NCI-H526 (cell line): ENCODE measurements at places on chromosomes 3 and 15.
A peak's percentile ranks its signal among the peaks of the same experiment; 100 is the strongest.

DNA sequence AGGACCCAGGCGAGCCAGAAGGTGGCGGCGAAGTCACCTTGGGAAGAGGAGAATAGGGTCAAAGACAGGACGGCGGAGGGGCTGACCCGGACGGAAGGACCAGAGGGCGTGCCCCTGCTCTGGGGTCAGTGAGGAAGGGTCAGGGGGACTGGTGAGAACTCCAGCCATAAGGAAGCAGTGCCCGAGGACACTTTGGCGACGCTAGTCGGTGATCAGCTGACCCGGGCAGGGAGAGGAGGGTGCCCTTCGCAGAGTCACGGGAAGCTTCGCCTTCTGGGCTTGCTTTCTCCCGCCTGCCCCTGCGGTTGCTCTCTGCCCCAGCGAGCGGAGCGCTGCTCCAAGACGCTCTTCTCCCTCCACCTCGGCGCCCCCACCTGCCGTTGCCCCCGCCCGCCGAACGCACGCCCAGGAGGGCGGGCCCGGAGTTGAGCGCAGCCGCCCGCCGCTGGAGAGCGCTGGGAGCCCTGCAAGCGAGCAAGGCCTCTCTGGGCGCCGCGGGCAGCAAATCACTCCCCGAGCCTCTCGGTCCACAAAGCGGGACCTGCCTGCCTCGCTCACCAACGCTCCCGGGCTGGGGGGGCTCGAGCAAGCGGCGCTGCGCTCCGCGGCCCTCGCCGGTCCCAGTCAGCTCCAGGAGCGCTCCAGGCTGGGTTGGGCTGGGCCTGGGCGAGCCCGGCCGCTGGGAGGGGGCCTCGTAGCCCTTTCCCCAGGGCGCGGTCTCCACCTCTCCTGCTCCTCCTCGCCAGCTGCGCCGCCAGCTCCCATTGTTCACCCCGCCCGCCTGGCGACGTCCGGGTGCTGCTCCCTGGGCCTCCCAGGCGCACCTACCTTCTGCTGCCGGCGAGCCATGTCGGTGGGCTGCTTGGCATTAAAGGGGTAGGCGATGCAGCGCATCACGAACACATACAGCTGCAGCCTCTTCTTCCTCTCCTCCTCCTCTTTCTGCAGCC lies 1.2 kb downstream of the CADPS start:
- DNase-seq: peak; percentile 88

DNA sequence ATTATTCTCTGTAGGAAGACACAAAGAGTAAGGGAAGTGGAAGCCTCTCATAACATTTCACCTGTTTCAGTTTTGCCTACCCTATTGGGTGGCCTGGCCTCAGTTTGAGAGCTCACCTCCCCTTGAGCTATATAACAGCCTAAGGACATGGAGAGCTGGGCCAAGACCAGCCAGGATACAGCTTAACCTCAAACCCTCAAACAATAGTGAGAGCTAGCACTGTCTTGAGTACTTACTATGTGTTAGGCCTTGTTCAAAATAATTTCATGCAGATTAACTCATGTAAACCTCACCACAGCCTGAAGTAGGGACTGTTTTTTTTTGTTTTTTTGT lies 15.0 kb upstream of the TBL1XR1 start:
- no peak for DNase-seq

GRCh38 chr3:146033950-146034349 lies 127.0 kb downstream of the PLOD2 start:
- no peak for DNase-seq

DNA sequence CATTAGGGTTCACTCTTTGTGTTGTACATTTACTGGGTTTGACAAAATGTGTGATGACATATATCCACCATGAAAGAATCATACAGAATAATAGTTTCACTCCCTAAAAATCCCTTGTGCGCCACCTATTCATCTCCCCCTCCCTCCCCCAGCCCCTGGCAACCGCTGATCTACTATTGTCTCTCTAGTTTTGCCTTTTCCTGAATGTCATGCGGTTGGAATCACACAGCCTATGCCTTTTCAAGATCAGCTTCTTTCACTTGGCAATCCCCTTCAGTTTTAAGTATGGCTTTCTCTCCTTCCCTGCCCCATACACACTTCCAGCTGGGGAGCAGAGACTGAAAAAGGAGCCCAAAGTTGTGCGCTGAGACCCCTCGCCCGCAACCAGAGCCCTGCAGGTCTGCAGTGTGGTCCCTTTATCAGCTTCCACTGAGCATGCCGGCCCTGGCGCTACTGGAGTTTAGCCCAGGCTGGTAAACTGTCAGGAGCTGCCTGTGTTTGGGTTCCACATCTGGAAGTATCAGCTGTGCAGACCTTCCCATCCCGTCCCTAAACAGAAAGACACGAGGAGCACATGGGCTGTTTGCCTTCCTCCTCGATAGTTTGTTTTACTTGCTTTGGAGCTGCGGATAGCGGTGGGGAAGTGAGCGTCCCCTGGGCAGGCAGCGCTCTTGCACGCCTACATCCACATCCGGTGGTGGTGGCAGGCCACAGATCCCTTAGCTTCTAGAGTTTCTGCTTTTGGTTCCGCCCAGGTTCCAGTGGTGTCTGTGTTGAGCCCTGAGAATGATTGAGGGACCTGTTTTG lies 12.3 kb downstream of the BOC start:
- DNase-seq: no peak

DNA sequence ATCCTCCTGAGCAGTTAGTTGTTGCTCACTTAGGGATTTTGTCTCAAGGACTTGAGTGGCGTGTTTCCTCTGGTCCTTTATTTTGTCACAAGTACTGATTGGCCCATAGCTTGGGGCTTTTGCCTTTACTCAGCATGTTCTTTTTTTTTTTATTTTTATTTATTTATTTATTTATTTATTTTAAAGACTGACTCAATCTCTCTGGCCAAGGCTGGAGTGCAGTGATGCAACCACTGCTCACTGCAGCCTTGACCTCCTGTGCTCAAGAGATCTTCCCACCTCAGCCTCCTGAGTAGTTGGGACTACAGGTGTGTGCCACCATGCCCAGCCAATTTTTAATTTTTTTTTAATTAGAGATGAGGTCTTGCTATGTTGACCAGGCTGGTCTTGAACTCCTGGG lies 223.9 kb upstream of the TPM1 start:
- no peak for DNase-seq

- DNase-seq: peak; percentile 91
Observed at GRCh38 chr3:40524568-40525285, at the start of gene ZNF621. Gene ZNF621, plus strand, starts transcription at chr3:40524960. Its CDS starts 881 bp downstream, at chr3:40525841.

- DNase-seq: no peak
Observed at GRCh38 chr3:126910231-126910630, 72.7 kb upstream of the PLXNA1 start.

- no peak for DNase-seq
Observed at GRCh38 chr15:44231842-44232241, 36.8 kb upstream of the FRMD5 start.

- peak; percentile 59 for DNase-seq
Observed at GRCh38 chr3:149280671-149281349, 52.6 kb downstream of the TM4SF18 start.

- no peak for DNase-seq
Observed at GRCh38 chr3:34367521-34367920, 569.1 kb downstream of the PDCD6IP start.

GRCh38 chr3:177367788-177368187 lies 170.5 kb upstream of the TBL1XR1 start:
- DNase-seq: no peak

DNA sequence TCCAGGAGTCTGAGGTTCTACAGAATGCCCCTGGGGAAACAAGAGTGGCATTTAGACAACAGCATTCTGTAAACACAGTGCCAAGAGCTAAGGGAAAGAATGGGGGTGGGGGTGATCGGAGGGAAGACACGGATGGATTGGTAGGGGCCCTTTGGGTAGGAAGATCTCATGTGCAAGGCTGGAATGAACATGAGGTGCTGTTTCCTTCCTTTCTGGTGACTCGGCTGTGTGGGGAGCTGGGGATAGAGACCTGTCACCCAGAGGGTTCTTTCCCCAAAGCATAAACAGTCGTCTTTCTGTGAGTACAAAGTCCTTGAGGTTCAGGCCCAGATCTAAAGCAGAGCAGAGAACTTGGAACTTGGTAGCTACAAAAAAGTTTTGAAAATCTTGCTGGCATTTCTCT lies 11.7 kb downstream of the TPM1 start:
- DNase-seq: peak; percentile 24

DNA sequence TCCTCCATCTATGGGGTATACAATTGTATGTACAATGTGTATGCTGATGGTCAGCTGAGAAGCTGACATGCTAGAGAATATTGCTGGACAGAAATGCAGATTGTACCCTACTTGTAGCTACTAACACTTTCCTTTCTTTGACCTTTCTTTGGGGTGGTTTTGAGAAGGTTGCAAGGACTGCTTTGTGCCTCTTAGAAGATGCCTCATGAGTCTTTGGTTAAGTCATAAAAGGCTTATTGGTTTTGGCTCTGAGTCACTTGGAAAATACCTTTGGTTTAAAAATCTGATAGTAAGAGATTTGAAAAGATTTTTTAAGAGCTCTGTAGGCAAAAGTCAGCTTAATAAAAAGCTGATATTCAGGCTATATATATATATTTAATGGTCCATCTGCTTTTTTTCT lies 71.5 kb downstream of the ZMAT3 start:
- DNase-seq: no peak

DNA sequence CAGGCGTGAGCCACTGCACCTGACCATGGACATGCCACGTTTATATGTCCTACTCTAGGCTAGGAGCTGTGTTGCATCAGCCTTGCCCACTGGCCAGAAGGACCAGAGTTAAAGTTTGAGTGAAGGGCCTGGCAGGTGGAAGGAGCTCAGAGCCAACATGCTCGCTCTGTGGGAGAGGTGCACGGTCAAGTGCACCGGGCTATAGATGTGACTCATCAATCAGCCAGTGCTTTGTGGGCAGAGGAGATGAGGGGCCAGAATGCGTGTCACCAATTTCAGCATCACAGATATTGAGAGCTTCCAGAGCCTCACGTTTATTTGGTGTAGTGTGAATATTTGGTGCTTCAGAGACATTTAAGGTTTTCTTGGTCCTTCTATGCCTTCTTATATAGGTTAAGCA lies 137.3 kb upstream of the KBTBD8 start:
- DNase-seq: no peak

GRCh38 chr3:168532135-168532534 lies 436.4 kb upstream of the GOLIM4 start:
- no peak for DNase-seq

GRCh38 chr3:197881270-197881969 lies 68.6 kb upstream of the RPL35A start:
- no peak for DNase-seq
